ENCODE measurements at places on chromosomes 1 and 21.

DNA sequence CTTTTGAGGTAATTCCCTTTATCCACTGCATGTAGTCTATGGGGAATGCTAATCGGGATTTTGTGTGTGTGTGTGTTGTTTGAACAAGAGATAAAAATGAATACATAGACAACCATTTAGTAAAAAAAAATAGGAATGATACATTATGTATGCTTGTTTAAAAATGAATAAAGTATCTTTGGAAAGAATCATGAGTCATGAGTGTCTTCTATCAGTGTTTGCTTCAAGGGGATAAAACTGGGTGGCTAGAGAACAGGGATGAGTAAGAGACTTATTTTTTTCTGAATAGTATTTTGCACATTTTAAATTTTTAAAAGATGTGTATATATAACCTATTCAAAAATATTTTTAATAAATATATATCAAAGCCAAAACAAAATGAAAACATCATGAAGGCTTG lies 839.4 kb upstream of the ADGRL4 start:
- no peak for DNase-seq

- no peak for DNase-seq
Measured at GRCh38 chr1:224124220-224124619, 10.3 kb downstream of the FBXO28 start.

- no peak for DNase-seq
Measured at GRCh38 chr1:33624261-33624990, 152.0 kb downstream of the ZSCAN20 start.

DNA sequence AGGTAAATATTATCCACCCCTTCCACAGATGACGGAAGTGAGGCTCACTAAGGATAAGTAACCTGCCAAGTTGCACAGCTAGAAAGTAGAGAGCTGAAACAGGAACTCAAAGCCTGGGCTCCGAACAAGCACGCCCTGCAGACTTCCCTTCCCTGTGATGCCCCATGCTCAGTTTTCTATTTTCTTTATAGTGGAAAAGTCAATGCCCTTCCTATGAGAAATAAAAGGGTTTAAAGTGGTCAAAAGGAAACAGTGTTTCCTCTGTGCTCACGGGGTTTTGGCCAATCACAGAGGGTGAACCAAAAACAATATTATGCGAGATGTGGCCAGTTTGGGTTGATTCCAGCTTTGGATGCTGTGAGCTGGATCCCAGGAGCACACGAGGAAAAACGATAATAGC lies 44.5 kb downstream of the DDR2 start:
- DNase-seq = no peak

DNA sequence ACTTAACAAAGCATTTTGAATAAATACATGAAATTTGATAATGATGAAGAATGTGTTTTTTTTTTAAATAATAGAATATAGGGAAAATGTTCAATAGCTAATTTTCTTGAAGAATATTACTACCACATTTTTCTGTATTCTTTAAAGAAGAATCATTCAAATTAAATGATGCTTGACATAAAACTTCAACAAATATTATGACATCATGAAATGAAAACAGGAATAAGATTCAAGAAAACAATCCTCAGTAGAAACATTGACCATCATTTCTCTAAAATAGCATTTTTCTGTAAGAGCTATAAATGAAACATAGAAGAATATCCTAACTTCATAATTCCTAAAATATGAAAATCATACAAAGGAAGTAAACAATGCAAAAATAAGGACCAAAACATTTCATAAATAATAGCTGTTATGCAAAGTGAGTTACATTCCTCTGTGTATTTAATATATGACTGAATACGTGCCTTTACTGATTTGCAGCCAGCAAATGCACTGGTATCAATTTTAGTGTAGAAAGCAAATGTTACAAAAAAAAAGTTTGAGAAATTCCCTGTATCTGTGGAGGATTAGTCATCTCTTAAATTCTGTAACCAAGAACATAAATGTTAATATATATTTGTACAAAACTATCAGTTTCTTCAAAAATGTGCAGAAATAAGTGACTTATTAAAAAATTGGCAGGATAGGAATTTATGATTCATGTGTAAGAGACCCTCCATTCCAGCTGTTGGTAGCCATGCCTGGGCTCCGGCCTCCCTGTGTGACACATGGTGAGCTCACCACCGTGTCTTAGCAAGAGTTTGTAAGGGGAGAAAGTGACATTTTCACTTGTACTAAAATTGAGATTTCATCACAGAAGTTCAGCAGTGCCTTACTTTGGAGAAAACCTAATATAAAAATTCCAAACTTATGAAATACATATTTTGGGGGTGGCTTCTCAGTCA lies 15.0 kb upstream of the PTPN14 start:
- no peak for DNase-seq

GRCh38 chr1:93177991-93178390 lies 2.2 kb downstream of the TMED5 start:
- no peak for DNase-seq

GRCh38 chr1:211577819-211578639 lies 932 bp downstream of the SLC30A1 start:
- peak; percentile 34 for DNase-seq

- DNase-seq = no peak
Measured at GRCh38 chr1:33610391-33610790, 137.9 kb downstream of the ZSCAN20 start.

GRCh38 chr1:204240233-204240632 lies 26.4 kb upstream of the GOLT1A start:
- DNase-seq = no peak

GRCh38 chr1:84603941-84604830 lies 29.9 kb upstream of the CTBS start:
- no peak for DNase-seq

GRCh38 chr1:109864047-109864822 lies 46.4 kb upstream of the CSF1 start:
- DNase-seq = no peak

DNA sequence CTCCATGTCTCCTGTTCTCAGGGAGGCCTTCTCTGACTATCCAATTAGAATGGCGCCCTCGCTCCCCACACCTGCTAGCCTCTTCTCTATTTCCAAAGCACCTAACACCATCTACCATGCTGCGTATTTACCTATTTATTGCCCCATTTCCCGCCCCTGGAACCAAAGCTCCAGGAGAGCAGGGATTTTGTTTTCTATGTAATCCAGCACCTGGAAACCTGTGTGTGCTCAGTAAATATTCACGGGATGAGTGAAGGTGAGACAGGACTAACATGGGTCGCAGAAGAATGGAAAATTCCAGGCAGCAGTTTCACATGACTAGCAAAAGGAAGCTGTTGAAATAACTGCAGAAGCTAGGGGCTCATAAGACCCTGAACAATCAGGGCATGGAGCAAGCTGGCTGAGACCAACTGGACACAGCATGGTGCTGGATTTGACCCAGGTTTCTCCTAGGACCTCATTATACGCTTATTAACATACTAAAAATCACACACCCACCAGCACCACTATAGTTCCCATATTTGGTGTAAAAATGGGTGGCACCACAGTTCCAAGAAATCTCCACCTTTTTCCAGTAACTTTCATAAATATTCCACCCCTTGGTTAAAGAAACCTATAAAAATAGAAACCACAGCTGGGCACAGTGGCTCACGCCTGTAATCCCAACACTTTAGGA lies 15.1 kb upstream of the TENT5B start:
- peak; percentile 41 for DNase-seq

All from GF-D8 (cell line).